ENCODE measurements at places on chromosomes 7 and 10. TPM values are rescaled to one million over a fixed set of nuclear protein-coding genes. Genes with fewer than 3 reads are reported as not detected.

DNA sequence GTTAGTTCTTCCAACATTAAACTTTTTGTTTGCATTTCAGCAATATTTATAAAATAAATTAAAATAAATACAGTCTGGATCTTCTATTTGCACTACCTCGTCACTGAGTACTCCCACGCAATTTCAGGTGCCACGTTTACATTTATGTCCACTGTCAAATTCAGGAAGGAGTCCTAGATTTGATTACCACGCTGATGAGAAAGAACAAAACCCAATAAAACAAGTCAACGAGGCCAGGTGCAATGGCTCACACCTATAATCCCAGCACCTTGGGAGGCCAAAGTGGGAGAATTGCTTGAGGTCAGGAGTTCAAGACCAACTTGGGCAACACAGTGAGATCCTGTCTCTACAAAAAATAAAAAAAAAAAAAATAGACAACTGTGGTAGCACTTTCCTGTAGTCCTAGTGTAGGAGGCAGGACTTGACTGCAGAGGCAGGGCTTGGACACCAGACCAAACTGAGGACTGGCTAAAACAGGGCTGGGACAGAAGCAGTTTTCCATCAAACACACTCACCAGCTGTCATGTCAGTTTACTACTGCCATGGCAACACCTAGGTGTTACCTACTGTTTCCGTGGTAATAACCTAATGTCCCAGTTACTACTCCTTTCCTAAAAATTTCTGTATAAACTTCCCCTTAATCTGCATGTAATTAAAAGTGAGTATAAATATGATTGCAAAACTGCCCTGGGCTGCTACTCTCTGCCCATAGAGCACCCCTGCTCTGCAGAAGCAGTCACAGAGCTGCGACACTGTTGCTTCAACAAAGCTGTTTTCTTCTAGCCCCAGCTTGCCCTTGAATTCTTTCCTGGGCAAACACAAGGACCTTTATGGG is 341.7 kb downstream of the PARD3 start:
- no peak for DNase-seq

The FBXO24 gene
- 1.0 TPM for total RNA-seq

- no peak for DNase-seq
Observed at GRCh38 chr10:109922358-109922975, 844 bp downstream of the XPNPEP1 start.

DNA sequence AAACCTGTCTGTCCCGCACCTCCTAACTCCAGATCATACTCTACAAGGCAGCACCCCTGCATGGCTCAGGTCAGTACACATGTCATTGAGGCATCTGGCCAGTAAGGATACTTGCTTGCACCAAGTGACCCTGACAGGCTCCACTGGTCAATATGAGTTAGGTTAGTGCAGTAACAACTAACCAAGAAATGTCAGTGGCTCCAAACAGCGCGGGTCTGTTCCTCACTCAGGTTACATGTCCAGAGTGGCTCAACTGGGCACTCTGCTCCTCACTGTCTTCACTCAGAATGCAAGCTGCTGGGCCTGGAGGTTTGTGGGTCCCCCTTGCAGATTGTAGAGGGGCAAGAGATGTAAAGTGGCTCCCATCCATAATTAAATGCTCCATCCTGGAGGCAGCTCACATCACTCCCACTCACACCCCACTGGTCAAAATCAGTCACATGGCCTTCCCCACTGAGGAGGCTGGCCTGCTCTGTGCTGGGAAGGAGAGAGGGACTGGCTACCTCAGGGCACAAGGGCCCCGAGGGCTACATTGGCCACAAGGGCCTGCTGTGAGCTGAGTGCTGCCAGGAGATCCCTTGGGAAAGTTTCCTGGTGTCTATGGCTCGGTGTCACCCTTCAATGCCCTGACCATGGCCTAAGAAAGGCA is 109.1 kb upstream of the GDF10 start:
- no peak for DNase-seq

The PKD2L1 gene
- total RNA-seq: not detected

- no peak for DNase-seq
Observed at GRCh38 chr7:146652176-146652575, 535.6 kb downstream of the CNTNAP2 start.

DNA sequence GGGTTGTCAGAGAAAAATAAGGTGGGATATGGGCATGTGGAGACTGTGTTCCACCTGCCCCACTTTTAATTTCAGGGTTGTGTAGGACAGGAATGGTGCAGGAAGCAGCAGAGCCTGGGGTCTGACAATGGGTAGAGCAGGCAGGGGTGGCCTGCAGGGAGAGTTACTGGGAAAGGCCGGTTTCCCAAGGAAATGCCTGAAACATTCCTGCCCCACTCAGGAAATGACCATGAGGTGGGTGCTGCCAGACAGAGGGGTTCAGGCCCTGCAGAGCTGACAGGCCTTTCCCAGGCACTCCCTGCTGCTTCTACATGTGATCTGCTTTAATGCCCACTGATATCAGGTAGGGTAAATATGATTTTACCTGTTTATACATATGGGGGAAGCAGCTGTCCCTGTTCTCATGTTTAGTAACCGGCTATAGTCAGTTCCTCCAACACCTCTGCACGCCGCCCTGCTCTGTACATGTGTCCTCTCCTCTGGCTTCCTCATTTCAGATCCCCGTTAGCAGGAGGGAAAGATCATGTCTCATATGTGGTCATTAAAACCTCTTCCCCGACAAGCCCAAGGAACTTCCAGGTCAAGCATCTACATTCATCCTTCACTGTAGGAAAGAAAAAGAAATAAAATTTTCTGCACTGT is 118.6 kb upstream of the PRSS58 start:
- no peak for DNase-seq

The CPXM2 gene
- total RNA-seq: 1.9 TPM
